Putamen (tissue), 1 donor: ENCODE measurements at places on chromosomes 5 and 9.

- no peak for DNase-seq
These were observed 69.8 kb upstream of the PLPP6 start for GRCh38 chr9:4592295-4592694.

DNA sequence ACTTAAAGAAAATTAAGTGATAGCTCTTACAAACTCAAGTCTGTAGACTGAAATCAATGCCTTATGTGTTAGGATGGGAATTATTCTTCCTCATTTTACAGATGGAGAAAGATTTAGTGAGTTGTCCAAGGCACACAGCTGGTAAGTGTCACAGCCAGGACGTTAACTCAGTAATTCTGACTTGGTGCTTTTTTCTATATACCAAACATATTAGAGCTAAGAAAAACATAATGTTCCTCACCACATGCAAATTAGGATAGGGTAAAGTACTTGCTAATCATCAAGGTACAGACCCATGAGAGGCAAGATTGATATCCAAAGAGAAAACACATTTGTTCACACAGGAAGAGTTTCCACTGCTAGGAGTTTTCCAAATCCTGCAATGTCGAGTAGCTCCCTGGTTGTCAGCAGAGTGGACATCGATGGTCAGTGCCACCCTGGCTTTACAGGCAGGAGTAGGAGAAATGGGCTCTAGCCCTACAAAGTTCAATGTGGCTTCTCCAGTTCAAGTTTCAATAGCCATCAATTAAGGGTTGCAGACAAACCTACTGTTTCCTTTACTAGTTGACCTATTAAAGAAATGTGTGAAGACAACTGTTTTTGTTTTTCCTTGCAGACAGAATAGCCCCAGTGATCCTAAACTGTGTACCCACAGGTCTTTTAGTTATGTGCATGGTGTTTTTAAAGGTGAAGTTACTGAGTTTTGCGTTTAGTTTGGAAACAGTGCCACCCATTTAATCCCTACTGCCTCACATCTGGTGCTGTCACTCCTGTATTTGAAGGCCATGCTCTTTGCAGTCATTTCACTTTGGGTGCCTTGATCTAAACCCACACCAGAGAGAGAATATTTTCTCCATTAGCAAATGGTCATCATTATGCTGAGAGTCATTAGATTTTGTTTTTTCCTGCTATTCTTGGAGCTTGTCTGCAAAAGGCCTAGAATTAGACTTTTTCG, 460.8 kb upstream of the SMARCA2 start:
- no peak for DNase-seq

DNA sequence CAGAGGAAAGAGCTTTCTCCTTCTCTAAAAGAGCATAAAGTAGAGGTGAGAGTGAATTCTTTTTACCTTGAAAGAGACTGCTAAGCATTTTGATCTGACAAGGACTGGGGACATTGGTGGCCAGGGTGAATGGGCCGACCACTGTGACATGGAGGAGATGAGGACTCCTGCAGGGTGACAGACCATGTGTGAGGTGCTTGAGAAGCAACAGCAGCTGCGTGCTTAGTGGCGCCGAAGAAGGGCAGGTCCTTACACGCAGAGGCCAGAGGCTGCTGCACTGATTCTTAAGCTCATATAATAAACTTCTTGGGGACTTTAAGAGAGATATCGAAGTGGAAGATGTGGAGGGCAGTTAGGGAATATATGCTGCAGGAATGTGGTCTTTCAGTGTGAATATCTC, 8.7 kb upstream of the JAKMIP2 start:
- no peak for DNase-seq

- no peak for DNase-seq
These were observed 224.3 kb upstream of the S1PR3 start for GRCh38 chr9:88766778-88767503.
